ENCODE measurements at places on chromosomes 4 and X. TPM values are rescaled to one million over a fixed set of nuclear protein-coding genes. Genes with fewer than 3 reads are reported as not detected.

The OTC gene
- not detected for total RNA-seq

The ZBTB49 gene
- 11.9 TPM for total RNA-seq

The UGT2B10 gene
- total RNA-seq: not detected

The DCAF12L1 gene
- 0.10 TPM for total RNA-seq

The SYN1 gene
- total RNA-seq: 1.4 TPM

The TNIP3 gene
- total RNA-seq: 0.49 TPM

The DGKK gene
- not detected for total RNA-seq

The MED12 gene
- 71.4 TPM for total RNA-seq

The PPP4R3C gene
- not detected for total RNA-seq

The RBM46 gene
- total RNA-seq: not detected

The PLAC8 gene
- 4.9 TPM for total RNA-seq

The MAGT1 gene
- total RNA-seq: 63.3 TPM

The PF4V1 gene
- total RNA-seq: not detected

The FGF5 gene
- total RNA-seq: not detected

The LRRC66 gene
- total RNA-seq: 0.29 TPM

The HELT gene
- not detected for total RNA-seq

The TMEM271 gene
- not detected for total RNA-seq

The GYPB gene
- total RNA-seq: not detected

The LEF1 gene
- total RNA-seq: 20.7 TPM

The CTAG1B gene
- total RNA-seq: not detected

The CSAG2 gene
- not detected for total RNA-seq

The SLITRK2 gene
- 0.08 TPM for total RNA-seq

The STS gene
- total RNA-seq: 26.4 TPM

The CDKL5 gene
- total RNA-seq: 42.3 TPM

The PLRG1 gene
- total RNA-seq: 79.4 TPM

The PCDH10 gene
- total RNA-seq: 12.1 TPM

The NMU gene
- not detected for total RNA-seq

The GC gene
- 0.65 TPM for total RNA-seq

The PRSS12 gene
- 2.4 TPM for total RNA-seq

The CSN2 gene
- not detected for total RNA-seq

The KDR gene
- total RNA-seq: 27.4 TPM

The SOD3 gene
- total RNA-seq: 46.0 TPM

The ARHGEF6 gene
- 13.3 TPM for total RNA-seq

The PLAC1 gene
- 0.42 TPM for total RNA-seq

The CCSER1 gene
- total RNA-seq: 94.5 TPM

All from ureter (tissue), 1 donor.